Activated T-helper 1 cell treated with anti-CD3 and anti-CD28 coated beads, Interleukin-2, amount 50 U/mL, for 16 hours (primary cell): ENCODE measurements at places on chromosomes 2 and 18.

GRCh38 chr2:69102041-69102593 lies 89.1 kb downstream of the ANTXR1 start:
- no peak for DNase-seq

DNA sequence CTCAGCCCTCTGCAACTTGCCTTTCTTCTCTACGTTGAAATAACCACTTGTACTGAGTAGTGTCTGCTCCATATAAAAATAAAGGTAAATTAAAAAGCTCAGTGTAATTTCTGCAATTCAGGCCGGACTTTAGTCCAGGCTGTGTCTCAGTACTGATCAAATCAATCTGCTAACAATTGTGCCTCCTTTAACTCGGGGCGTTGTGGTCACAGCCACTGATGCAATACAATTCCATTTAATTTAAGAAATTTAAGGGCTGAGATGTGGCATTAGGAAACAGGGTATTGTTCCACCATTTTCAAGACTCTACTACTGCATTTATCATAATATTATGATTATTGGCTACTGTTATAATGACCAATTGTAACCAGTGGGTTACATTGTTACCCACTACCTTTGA lies 60.0 kb upstream of the NPAS2 start:
- no peak for DNase-seq

DNA sequence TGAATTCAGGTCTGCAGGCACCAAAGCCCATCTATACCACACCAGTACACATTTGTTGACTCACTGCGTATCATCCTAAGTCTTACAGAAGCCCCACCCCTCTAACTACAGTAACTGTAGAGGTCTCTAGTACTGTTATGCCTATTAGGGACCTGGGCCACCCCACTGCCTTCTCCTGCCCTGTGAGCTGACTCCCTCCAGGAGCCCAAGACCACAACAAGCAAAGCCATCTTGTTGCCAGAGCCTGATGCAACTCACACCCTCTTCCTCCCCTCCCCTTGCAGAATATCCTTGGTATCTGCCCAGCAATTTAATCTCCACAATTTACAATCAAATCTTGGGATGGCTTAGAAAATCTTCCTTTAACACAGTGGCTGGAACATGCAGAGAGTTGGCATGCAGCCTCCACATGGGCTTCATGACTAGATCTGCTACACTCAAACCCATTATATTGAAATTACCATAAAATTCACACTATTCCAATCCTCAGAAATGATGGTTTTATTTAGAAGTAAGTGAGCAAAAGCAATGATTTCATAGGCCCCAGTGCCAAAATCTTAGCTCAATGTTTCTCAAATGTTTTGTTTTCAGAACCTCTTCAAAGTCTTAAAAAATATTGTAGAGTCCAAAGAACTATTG lies 17.7 kb upstream of the CYP1B1 start:
- DNase-seq = no peak

GRCh38 chr2:229686122-229686919 lies 28.0 kb downstream of the DNER start:
- DNase-seq = no peak

GRCh38 chr2:115569547-115569946 lies 1127.1 kb downstream of the DPP10 start:
- DNase-seq = no peak

DNA sequence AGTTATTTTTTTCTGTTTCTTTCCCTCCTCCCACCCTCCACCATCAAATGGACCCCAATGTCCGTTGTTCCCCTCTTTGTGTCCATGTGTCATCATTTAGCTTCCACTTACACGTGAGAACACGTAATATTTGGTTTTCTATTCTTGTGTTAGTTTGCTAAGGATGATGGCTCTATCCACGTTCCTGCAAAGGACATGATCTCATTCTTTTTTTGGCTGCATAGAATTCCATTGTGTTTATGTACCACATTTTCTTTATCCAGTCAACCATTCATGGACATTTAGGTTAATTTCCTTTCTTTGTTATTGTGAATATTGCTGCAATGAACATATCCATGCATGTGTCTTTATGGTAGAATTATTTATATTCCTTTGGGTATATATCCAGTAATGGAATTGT lies 91.3 kb upstream of the TNP1 start:
- no peak for DNase-seq

DNA sequence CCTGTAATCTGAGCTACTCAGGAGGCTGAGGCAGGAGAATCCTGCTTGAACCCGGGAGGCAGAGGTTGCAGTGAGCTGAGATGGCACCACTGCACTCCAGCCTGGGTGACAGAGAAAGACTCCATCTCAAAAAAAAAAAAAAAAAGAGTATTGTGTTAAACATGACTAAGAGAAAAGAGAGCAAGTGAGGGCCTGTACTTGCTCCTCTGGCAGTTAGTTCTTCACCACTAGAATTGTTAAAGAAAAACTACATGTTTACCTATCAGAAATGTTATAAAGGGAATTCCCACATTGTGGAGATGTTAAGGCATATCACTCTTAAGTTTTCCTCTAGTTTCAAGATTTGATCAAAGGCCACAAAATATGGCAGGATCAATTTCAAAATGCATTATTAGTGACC lies 75.4 kb upstream of the LRATD1 start:
- DNase-seq = no peak

DNA sequence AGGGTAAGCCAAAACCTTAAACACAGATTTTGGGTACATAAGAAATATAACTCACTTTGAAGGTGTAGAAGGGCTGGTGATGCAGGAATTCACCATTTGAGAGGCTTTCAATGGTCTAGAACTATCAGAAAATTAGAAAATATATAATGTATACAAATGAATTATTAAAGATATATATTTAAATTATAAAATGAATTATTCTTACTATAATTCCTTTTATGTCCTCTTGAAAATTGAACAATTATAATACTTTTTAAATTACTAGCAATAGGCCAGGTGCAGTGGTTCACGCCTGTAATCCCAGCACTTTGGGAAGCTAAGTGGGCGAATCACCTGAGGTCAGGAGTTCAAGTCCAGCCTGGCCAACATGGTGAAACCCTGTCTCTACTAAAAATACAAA lies 60.7 kb downstream of the VIL1 start:
- DNase-seq = no peak

- DNase-seq = no peak
These were observed 200.5 kb upstream of the HDAC4 start for GRCh38 chr2:239601201-239601851.

GRCh38 chr18:71405169-71405809 lies 1116.4 kb downstream of the SOCS6 start:
- no peak for DNase-seq

DNA sequence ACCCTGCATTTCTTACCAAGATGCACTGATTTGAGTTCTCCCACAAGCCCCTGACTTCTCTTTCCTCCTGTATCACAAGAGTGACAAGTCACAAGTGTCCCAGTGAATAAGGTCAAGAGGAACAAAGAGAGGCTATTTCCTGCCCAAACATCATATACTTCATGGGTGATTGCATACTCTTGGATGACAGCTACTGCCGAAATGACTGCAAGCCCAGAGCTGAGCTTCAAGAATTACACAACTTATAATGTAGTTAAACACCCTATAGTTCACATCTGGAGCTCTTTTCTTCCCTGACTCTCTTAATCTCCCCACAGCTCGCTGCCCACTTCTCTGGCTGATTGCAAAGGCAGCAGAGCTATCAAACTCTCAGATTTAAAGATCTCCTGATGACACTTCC lies 289.7 kb upstream of the PARD3B start:
- no peak for DNase-seq

DNA sequence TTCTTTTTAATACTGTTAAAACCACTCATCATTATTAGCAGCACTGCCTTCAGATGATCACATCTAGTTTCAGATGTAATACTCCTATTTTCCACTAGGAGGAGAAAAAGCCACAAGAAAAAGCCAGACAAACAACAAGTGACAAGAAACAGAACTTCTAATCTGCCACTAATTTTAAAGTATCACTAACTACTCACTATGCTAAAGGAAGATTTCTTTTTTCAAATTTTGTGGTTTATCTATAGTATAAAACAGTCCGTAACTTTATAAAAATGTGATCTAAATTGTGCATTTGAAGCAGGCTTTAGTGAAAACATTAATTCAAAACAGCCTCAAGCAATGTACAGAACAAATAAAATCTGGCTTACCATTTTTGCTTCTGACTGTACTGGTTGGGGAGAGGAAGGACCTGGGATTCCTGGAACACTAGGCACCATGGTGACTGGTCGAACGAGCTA lies 56.8 kb downstream of the ATF2 start:
- DNase-seq = no peak

DNA sequence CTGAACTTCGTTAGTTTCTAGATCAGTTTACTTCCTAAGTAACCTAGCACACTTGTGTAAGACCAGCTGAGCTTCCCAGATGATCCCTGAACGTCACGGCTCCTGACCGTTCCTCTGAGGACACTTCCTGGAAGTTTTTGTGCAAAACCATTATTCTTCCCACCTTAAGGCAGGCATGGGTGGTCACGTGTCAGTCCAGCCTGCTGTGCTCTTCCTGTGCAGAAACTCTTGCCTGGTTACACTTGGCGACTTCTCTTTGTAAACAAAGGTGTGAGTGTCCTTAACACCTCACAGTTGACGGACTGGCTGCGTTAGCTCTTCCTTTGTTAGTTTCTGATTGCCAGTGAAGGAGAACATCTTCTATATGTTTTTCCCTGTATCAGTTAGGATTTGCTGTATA lies 118.3 kb downstream of the SH3RF3 start:
- no peak for DNase-seq

- no peak for DNase-seq
These were observed 413.1 kb downstream of the PARD3B start for GRCh38 chr2:204958371-204958770.

DNA sequence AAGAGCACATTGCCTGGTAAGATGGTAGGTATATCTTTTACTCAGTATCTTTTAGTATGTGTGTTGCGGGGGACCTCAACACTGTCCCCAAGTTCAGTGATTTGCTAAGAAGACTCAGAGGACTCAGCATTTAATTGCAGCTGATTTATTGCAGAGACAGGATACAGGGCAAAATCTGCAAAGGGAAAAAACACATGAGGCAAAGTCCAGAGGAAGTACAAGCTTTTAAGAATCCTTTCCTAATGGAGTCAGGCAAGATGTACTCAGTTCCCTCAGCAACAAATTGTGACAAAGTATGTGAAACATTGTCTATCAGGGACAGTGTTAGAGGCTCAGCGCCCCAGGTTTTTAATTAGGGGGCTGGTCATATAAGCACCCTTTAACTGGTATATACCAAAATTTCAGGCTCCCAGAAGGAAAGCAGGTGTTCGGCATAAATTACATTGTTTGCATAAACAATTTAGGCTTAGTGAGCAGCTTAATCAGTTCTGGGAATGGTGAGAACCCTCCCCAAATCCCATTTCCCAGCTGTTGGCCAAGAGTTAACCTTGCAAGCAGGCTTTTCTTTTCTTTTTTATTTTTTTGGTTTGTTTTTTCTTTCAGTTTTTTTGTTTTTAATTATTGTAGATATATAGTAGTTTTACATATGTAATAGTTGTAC lies 41.7 kb downstream of the RAB3GAP1 start:
- DNase-seq = no peak

- no peak for DNase-seq
These were observed 53.2 kb upstream of the ARL4C start for GRCh38 chr2:234550056-234550455.

GRCh38 chr2:59449274-59449673 lies 1104.2 kb downstream of the BCL11A start:
- no peak for DNase-seq

DNA sequence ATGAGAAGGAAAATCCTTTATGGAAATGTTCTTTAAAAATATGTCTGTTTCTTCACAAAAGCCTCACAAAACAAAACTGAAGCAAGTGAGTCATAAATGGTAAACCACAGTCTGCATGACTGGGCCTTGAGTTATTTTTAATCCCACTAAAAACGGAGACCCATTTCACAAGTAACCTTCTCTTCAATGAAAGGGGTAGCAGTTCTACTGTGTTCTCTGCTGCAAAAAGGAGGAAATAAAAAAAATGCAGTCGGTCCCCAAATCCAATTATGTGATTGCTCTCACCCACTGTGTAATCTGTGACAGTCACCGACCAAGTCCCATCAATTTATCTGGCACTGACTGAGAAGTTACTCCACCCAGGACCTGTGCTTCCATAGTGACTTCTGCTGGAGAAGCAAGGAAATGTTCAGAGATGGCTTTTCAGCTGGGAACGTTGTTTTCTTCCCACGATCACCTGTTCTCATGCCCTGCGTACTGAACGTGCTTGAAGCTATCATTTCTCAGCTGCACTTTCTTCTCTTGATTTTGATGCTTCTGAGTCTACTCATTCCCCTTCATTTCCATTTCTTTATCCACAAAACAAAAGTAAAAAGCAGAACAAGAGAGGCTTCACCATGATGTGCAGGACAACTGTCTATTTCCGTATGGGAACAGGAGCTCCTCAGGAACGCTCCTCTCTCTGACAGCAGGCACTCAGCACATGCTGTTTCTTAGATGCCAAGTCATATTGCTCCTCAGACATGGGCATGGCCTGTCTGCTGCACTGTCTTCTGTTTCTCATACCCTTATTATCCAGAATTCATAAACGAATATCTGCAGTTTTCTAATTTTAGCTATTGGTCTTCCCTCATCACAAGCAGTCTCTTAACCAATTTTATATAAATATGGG lies 80.0 kb upstream of the TMEM200C start:
- no peak for DNase-seq

GRCh38 chr18:45169610-45170009 lies 445.7 kb upstream of the SLC14A2 start:
- DNase-seq = no peak

DNA sequence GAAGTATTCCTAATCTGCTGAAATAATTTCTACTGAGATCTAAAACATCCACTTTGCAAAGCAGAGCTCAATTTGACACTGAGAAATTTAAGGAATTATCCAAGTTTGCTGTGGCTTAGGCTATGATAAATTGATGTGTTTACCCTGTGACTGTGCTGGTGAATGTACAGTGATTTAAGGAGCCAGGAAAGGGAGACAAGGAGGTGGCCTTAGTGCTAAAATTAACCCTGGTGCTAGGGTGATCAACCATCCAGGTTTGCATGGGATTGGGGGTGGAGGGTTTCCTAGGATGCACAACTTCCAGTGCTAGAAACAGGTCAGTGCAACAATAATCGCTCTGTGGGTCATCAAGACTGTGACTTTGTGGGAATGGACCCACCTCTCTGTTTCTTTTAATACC lies 307.5 kb upstream of the SPRED2 start:
- no peak for DNase-seq

DNA sequence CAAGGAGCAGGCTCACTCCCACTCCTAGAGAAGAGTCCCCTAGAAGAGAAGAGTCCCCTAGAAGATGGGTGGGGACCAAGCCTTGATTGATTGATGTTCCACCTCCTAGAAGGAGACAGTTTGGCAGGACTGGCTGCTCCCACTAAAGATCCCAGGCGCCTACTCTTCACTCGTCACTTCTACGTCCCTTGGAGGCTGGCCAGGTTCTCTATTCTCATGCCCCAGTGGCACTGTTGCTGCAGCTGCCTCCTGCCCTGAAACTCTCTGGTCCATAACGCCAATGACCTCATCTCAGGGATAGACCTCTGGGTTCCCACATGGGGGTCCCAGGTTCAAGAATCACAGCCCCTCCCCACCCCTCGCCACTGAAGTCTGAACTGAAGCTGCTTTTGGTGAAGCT lies 2.5 kb upstream of the SP140L start:
- DNase-seq = no peak

GRCh38 chr2:178860551-178860950 lies 53.3 kb upstream of the TTN start:
- DNase-seq = no peak

- no peak for DNase-seq
These were observed 212.5 kb downstream of the SETBP1 start for GRCh38 chr18:44893045-44893706.
